ENCODE measurements at places on chromosomes 13 and 19.

DNA sequence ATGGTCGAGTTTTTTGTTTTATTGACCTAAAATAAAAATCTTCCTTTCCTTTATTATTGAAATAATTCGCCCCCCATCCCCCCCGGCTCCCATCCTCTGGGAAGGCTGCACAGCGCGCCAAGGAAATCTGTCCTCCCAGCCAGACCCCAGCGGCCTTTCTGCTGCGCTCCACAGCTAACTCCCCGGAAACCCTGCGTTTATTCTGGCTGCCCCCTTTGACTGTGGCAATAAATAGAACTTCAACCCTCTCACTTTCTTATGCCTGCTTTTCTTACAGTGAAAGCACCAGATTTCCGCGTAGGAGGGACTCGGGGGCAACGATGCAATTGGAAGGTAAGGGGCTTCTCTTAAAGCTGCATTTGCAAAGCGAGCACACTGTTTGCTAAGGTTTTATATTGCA is 9.7 kb upstream of the C19orf12 start:
- no peak for DNase-seq

- no peak for DNase-seq
Observed at GRCh38 chr19:54189145-54189734, at the start of gene MBOAT7. Gene MBOAT7 (minus strand): TSS chr19:54189580. CDS start chr19:54188508, 1,072 bp downstream.

- no peak for DNase-seq
Observed at GRCh38 chr19:48455171-48455907, at the start of gene KCNJ14. Gene KCNJ14 (plus strand): TSS chr19:48455574. CDS start chr19:48461725, 6,151 bp downstream.

- peak; percentile 25 for DNase-seq
Observed at GRCh38 chr13:60267498-60268202, 103.9 kb upstream of the DIAPH3 start.

DNA sequence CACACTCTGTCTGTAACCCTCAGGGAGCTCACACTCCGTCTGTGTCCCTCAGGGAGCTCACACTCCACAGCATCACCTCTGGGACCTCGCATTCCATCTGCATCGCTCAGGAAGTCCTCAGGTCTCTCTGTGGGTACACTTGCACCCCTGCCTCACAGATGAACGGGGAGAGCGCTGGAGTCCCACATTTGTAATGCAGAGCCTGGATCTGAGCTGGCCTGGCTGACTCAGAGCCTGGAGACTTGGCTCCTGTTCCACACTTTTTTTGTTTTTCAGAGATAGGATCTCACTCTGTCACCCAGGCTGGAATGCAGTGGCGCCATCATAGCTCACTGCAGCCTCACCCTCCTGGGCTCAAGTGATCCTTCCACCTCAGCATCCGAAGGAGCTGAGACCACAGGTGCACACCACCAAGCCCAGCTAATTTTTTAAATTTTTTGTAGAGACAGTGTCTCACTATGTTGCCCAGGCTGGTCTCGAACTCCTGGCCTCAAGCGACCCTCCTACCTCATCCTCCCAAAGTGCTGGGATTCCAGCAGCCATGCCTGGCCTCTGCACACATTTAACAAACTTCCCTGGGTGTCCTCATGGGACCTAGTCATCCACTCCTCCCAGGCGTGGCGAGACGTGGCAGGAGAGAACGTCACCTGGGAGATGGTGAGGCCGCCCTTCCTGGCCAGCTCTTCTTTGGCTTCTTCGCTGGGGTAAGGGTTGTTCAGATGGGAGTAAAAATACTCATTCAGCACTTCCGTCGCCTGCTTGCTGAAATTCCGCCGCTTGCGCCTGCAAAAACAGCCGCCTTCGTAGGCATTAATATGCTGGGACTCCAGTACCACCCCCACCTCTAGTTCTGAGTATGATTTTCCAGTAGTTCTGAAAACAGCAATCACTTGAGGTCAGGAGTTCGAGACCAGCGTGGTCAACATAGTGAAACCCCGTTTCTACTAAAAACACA is 31.0 kb downstream of the CILP2 start:
- no peak for DNase-seq

- no peak for DNase-seq
Observed at GRCh38 chr19:3407556-3408516, 41.5 kb downstream of the NFIC start.

GRCh38 chr19:34888091-34888490 is 38.6 kb upstream of the ZNF30 start:
- no peak for DNase-seq
